NCI-H2081 (cell line): ENCODE measurements at places on chromosomes 5 and 9.

DNA sequence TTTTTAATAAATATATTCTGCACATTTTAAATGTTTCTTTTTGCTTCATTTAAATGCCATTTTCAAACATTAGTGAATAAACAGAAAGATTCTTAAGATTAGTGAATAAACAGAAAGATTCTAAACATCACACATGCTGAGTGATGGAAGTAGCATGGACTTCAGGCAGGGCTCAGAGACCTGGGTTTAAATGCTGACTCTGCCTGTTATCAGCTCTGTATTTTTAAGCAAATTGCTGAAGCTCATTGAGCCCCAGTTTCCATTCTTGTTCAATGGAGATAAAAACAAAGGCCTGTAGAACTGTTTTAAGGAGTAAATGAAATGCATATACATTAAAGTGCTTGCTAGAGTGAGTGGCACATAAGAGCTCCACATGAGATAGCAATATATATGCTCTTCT lies 8.1 kb upstream of the LVRN start:
- DNase-seq = no peak

- DNase-seq = no peak
Measured at GRCh38 chr9:95627802-95628201, 111.0 kb upstream of the PTCH1 start.

- peak; percentile 50 for DNase-seq
Measured at GRCh38 chr5:111511831-111512374, 432 bp downstream of the STARD4 start.

DNA sequence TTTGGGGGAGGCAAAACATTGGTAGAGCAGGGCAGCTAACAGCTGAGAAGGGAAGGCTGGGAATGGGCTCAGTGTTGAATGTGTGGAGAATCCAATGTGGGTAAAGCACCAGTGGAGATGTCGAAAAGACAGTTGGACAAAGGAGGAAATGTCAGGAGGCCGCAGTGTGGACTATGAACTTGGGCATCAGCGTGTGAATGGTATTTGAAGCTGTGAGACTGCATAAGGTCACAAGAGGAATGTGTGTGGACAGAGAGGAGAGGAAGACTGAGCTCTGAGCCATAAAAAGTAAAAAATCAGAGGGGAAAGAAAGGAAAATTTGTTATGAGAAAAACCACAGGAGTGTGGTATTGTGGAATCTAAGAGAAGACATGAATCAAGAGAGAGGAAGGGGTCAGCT lies 99.4 kb upstream of the ADAMTS16 start:
- DNase-seq = no peak

DNA sequence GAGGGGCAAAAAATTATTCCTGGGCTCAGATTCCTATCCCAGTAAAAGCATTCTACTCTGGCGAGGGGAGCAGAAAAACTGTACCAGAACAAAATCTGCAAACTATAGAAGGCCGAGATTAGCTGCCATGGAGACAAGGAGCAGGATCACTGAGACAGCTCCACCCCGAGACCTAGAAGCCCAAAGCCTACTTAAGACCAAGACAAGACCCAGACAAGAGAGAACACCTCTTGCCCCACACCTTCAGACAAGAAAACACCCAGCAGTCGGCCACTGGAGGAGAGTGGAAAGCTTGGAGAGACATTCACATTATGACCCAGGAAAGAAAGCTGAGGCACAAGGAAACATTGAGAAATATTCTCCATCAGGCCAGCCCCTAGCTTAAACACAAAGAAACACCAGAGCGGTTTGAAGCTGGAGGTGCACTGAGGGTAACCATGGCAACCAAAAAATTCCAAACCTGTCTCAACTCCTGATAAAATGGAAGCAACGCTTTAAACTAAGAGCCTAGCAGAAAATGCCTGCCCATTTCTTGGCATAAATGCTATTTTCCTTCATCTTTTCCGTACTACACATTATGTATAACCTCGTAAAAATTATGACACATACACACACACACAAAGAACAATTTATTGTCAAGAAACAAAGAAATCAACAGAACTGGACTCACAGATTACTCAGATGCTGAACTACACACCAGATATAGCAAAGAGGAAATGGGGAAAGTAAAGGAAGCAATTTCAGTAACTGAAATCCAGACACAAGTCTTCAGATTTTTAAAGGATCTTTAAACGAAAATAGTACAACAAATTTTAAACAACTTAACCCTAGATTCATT lies 53.8 kb upstream of the FTMT start:
- DNase-seq = no peak

- DNase-seq = no peak
Measured at GRCh38 chr9:120014796-120015195, 565.2 kb downstream of the CDK5RAP2 start.

- DNase-seq = no peak
Measured at GRCh38 chr5:59591162-59591561, 302.4 kb downstream of the PDE4D start.

- peak; percentile 42 for DNase-seq
Measured at GRCh38 chr5:54785729-54786591, 199.4 kb downstream of the ESM1 start.

DNA sequence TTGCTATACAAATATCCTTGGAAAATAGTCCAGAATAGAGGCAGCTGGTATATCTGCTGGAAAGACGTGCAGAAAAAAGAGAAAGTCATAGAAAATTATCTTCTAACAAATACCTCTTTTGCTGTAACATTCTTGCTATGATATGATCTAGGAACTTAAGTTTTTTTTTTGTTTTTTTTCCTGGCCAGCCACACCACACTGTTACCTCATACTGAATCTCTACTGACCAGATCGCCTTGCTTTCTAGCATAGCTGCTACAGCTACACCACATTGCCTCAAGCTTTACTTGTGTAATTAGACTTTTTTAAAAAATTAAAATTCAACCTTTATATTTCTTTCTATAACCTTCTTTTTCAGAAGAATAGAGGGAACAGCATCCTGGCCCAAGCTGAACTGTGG lies 142.2 kb upstream of the PRLR start:
- no peak for DNase-seq

DNA sequence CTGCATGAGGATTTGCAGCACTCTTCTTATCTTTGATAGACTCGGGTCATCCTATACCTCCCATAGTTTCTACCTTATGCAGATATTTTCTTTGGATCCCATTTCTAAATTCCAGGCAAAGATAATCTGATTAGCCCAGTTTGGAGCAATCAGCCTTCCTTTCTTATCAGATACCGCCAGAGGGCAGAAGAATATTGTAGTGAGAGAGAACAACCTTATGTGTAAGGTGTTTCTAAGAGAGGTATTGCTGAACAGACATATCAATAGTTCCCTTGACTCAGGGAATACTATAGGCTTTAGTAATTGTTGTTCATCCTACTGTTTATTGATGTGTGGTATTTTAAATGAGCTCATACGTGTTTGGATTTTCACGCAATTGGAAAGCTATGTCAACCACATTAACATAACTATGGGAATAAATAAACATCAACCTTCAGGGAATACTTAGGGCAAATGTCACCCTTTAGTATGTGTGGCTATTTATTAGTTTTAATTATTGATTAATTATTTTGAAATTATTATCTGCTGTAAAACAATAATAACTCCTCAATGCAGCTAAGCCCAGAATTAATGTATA lies 1435.2 kb upstream of the CDH9 start:
- no peak for DNase-seq

- no peak for DNase-seq
Measured at GRCh38 chr9:124084087-124084486, 72.5 kb downstream of the LHX2 start.

DNA sequence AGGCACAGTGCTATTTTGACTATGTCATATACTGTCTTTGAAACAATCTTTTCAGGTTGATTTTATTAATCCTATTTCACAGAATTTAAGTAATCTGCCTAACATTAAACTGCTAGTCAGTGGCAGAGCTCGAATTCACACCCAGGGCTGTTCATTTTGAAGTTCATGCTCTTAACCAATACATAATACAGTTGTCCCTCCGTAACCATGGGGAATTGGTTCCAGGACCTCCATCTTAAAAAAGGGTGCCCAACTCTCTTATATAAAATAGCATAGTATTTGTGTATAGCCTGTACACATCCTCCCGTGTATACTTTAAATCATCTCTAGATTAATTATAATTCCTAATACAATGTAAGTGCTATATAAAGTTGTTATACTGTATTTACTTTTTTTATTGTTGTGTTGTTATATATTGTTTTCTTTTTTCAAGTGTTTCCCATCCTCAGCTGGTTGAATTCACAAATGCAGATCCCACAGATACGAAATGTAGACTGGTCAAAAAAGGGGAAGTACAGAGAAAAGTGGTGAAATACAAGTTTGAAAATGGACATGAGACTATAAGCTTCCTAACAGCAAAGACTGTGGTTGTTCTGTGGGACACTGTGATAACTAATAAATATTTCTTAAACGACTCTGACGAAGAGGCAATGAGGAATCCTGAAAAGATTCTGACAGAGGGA lies 18.3 kb downstream of the RFX3 start:
- peak; percentile 33 for DNase-seq

DNA sequence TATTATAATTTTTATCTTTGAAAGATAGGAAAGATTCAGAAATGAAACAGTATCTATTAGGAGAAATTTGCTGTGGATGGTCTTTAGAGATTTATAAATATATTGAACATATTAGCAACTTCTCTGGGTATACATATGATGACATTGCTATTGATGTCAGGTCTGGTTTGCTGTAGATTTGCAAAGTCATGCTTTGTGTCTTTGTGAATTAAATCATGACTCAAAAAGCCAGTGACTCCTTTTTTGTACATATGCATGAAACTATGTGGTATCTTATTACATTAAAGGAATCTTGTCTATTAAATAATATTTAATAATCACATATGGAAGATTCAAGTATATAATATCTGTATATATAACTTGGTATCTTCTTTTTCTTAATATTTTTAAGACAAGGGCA lies 141.9 kb downstream of the ST8SIA4 start:
- DNase-seq = no peak

GRCh38 chr5:123756318-123756665 lies 244.3 kb downstream of the CSNK1G3 start:
- DNase-seq = no peak

DNA sequence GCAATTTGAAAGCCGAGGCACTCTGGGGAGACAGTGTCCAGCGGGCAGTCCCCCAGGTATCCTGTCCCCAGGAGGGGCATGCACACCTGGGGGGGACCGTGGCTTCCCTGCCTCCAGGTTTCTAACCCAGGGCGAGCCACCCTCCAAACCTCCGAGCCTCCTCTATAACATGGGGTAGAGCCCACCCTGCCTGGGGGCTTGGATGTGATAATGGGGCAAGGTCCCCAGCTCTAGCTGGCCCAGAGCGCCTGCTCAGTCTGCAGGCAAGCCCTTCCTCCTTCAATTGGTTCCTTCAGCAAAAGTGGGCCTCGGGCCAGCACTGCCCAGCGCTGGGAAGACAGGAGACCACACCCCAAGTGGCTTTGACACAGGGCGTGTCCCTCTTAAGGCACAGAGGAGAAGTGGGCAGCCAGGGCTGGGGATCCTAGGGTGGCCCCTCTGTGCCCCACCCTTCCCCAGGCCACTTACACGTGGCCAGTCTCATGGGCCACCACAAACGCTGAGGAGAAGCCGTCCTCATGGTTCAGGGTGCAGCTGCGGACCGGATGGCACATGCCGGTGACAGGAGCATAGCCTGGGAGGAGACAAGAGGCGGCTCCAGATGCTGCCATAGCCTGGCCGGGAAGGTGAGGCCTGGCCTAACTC lies 94.3 kb downstream of the ZNF354C start:
- no peak for DNase-seq

GRCh38 chr5:169024421-169024820 lies 276.5 kb downstream of the SLIT3 start:
- no peak for DNase-seq

DNA sequence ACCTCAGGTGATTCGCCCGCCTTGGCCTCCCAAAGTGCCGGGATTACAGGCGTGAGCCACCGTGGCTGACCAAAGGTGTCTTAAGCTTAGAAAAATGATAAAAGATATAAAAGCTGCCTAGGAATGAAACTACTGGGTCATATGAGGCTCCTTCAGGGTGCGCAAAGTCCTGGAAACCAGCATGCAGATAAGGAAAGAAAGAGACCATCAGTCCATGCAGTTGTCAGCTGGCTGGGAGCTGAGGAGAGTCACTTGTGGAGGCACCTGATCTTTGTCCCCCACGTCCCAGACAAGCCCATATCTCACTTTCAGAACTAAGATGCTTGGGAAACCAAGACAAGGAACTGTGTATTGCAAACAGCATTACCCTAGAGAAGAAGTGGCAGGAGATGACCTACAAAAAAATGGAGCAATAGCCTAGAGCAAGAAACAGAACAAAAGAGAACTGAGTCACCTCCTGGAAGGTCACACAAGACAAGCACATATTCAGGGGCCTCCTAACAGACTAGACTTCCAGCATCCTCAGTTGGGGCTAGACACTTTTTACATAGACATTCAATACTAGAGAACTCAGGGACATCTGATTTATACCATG lies 2.8 kb upstream of the CCDC125 start:
- DNase-seq = no peak

- no peak for DNase-seq
Measured at GRCh38 chr5:173670130-173670651, 53.7 kb upstream of the BOD1 start.

DNA sequence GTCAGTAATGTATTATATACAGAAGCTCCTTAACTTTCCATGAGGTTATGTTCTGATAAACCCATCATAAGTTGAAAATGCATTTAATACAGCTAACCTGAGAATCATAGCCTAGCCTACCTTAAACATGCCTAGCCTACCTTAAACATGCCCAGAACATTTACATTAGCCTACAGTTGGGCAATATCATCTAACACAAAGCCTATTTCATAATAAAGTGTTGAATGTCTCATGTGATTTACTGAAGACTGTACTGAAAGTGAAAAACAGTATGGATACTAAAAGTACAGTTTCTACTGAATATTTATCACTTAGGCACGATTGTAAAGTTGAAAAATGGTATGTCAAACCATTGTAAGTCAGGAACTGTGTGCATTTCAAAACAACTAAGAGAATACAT lies 1.6 kb downstream of the GM2A start:
- DNase-seq = no peak

DNA sequence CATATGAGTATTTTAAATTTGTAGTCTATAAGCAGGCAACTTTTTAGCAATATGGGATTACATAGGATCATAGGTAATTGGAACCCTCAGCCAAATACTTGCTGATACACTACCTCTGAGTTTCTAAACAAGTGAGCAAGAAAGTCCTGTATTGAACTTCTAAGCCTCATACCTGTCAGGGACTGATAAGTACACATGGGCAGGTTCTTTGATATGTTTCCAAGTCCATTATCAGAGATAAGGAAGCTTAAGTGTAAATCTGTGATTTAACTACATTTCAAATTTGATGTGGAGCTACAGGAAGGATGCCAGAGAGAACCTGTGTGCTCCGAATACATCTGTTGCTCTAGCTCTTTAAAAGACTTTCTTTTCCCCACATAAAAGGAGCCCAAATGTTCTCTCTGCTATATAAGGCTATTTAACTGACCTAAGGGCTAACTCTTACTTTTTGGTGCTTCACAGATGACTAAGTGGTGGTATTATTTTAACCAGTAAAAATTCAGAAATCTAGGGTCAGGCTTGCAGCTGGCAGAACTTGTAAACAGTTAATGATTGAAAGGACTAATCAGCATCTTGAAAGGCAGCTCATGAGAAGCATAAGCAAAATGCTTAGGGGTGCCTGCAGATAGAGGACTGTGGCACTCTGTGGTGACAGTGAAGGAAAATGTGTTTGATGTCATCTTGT lies 228.6 kb downstream of the NR3C1 start:
- DNase-seq = no peak

GRCh38 chr9:76905791-76906646 lies at the start of gene PRUNE2:
Gene PRUNE2 (minus strand): TSS chr9:76906114. CDS start chr9:76905963, 151 bp downstream.
- peak; percentile 63 for DNase-seq
